Inflammatory macrophage treated with lipopolysaccharide for 1 hour (primary cell): ENCODE measurements at places on chromosomes 12 and 14.

DNA sequence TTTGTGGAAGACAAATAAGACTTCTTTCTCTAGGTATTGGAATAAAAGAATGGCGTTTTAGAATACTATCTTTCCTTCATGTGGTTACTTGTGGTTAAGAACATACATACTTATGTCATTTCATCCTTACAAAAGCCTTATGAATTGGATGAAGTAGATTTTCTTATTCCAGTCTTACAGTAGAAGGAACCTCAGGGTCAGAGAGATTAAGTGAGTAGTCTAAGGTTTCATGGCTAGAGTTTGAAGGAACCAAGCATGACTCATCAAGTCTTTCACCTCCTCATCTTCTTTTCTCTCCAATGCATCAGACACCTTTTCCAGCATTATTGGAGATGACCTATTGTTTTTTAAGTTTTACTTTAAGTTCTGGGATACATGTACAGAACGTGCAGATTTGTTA lies 92.9 kb upstream of the NEDD1 start:
- no peak for DNase-seq

GRCh38 chr12:24387381-24387780 lies 437.9 kb upstream of the SOX5 start:
- no peak for DNase-seq

GRCh38 chr14:51593397-51593796 lies 58.3 kb upstream of the FRMD6 start:
- peak; percentile 2 for DNase-seq

GRCh38 chr14:75860561-75861160 lies 121.1 kb downstream of the TGFB3 start:
- no peak for DNase-seq

- no peak for DNase-seq
Observed at GRCh38 chr14:61588419-61588901, 106.9 kb upstream of the HIF1A start.

DNA sequence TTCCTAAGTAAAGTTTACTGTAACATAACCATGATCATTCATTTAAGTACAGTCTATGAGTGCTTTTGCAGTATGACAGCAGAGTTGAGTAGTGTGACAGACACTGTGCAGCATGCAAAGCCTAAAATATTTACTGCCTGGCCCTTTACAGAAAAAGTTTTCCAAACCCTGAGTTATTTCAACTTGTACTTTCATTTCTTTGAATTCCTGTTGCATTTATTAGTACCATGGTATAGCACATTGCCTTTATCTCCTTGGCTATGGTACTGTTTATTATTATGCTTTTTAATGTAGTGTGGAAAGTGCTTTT lies 6.2 kb downstream of the ARHGAP5 start:
- DNase-seq: no peak

GRCh38 chr12:72098622-72099021 lies 160.0 kb downstream of the TPH2 start:
- DNase-seq: no peak

DNA sequence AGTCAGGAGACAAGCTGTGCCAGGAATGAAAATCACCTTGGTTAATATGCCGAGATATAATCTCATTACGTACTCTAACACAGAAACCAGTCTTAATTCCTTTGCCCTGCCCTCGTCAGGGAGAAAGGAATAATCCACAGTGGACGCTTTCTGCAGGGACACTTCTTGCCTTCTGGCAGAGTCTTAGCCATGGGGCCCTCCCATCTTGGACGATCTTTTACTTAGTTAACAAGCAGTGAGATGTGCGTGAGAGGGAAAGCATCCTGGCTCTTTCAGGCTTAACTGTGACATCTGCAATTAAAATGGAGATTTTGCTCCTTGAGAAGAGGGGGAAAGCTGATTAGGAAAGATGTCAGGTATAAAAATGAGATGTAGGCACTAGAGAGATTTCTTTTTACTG lies 246.4 kb downstream of the TMEM132C start:
- DNase-seq: no peak

GRCh38 chr12:114688256-114688845 lies 4.4 kb upstream of the TBX3 start:
- no peak for DNase-seq

DNA sequence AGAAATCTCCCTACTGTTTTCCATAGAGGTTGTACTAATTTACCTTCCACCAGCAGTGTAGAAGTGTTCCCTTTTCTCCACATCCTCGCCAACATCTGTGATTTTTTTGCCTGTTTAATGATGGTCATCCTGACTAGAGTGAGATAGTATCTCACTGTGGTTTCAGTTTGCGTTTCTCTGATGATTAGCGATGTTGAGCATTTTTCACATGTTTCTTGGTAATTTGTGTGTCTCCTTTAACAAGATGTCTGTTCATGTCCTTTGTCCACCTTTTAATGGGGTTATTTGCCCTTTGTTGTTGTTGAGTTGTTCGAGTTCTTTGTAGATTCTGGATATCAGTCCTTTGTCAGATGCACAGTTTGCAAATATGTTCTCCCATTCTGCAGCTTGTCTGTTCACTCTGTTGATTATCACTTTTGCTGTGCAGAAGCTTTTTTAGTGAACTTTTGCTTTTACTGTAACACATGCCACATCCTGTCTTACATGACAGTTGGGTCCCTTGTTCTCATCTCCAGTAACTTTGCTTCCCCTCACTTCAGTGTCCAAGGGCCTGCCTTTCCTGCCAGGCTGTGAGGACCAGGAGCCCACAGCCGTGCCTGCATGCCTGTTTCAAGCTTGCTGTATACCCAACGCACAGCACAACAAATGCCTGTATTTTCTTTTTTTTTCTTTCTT lies 64.9 kb downstream of the SPRING1 start:
- no peak for DNase-seq

GRCh38 chr12:32334371-32334777 lies 65.0 kb upstream of the FGD4 start:
- DNase-seq: no peak

GRCh38 chr14:77620222-77620870 lies 3.9 kb upstream of the SPTLC2 start:
- no peak for DNase-seq

DNA sequence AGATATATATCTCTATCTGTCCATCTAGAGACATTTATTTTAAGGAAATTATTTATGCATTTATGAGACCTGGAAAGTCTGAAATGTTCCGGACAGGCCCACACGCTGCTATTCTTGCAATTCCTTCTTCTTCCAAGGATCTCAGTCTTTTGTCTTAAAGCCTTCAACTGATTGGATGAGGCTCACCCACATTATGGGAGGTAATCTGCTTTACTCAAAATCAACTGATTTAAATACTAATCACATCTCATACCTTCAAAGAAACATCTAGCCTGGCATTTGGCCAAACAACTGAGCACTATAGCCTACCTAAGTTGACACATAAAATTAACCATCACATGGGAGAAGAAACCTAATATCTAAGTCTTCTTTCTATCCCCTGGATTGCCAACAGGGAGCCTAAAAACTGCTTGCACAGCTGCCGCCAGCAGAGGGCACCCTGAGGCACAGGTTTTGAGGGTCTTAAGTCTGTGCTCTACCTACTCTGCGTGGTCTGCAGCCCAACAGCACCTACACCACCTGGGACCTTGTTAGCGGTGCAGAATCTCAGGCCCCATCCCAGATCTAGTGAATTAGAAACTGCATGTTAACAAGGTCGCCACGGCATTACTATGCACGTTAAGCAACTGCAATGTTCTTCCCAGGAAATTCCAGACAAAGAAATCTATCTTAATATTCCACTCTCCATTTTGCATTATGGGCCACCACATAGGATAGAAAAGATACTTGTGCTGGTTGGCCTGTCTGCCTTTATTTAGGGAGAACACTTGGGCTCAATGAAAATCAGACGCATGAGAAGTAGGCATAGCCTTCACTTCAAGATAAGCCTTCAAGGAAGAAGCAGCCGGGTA lies 249.7 kb downstream of the FOXG1 start:
- DNase-seq: no peak

- no peak for DNase-seq
Observed at GRCh38 chr14:56687123-56687522, 107.5 kb downstream of the TMEM260 start.

DNA sequence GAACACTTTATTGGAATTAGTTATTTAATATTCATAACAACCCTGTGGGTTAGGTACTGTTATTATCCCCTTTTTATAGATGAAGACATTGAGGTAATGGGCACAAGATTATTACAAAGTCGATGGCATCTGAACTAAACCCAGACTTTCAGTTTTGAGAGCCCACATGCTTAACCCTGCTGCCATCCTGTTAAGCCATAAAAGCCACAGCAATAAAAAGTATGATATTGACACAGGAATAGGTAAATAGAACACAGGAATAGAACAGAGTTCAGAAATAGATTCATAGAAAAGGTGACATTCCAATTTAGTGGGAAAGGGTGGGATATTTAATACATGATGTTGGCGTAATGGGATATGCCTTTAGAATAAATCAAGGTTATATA lies 119.8 kb downstream of the SLC38A1 start:
- no peak for DNase-seq

GRCh38 chr12:121613462-121613861 lies 12.9 kb upstream of the ORAI1 start:
- DNase-seq: peak; percentile 60

DNA sequence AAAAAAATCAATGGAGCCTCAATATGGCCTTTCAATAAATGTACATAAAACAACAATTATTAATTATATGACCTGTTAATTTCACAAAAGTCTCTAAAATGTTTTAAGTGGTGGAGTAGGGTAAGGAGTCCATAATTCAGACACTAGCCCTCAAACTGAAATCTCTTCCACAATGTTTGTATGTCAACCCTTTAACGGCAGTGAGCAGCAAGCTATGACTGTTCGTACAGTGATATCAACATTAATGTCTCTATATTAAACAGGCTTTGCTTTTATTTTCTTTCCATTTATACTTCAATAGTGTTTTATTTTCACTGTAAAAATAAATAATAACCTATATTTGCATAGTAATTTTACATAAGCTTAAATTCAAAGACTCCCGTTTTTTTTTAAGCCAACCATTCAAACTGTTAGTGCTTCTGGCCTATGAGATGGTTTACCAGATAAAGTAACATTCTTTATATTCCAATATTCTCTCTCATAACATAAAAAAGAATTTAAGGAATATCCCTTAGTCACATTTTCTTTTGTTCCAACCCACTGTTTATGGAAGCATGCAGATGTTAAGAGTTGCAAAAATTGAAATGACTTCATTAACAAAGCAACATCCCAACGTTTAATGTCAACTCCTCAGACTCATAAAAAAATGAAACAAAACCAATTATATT lies 2.3 kb downstream of the CDK17 start:
- peak; percentile 29 for DNase-seq

- no peak for DNase-seq
Observed at GRCh38 chr12:27552235-27552634, 28.2 kb downstream of the PPFIBP1 start.

DNA sequence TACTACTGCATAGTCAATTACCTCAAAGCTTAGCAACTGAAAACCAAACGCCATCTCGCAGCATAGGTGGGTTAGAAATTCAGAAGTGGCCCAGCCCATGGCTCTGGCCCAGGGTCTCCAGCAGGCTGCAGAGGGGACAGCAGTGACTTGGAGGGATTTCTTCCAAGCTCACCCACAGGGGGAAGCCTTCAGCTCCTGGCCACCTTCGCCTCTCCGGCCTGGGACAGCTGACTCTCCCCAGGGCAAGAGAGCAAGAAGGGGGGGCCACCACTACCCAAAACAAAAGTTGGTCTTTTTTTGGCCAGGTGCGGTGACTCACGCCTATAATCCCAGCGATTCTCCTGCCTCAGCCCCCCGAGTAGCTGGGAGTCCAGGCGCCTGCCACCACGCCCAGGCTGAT lies 32.2 kb upstream of the ANKRD9 start:
- DNase-seq: no peak

- no peak for DNase-seq
Observed at GRCh38 chr12:88067301-88067700, 38.1 kb upstream of the C12orf50 start.

DNA sequence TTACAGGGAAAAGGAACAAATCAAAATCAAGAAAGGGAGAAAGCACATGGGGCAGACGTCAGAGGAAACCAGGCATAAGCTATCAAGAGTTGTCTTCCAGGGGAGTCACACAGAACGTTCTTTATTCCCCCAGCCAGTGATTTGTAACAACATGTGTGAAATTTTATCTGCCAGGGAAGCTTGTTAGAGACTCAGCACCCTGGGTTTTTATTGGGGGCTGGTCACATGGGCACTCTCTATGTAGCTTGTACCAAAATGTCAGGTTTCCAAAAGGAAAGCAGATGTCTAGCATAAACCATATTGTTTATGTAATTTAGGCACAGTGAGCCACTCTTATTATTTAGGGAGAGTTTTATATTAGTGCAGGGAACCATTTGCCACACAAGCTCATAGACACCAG lies 440.4 kb upstream of the DCN start:
- no peak for DNase-seq

GRCh38 chr12:95790033-95790916 lies at the start of gene NTN4:
TSS of gene NTN4 (minus strand) at chr12:95790764. CDS start at chr12:95790309, 455 bp downstream.
- DNase-seq: no peak

DNA sequence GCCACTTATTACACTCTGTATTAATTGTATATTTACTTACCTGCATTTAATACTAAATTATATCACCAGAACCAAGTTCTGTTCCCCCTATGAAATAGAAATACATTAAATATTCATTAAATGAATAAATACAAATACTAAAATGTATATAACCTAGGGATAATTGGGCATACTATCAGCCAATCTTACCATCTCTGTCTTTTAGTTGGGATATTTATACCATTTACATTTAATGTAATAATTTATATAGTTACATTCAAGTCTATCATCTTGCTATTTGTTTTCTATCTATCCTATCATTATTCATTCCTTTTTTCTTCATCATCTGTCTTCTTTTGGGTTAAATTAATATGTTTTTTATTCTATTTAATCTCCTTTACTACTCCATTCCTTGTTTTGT lies 4.1 kb upstream of the ADAMTS20 start:
- no peak for DNase-seq

- DNase-seq: no peak
Observed at GRCh38 chr12:15846887-15847286, 35.3 kb upstream of the STRAP start.

GRCh38 chr12:52227606-52228166 lies 5.4 kb upstream of the KRT7 start:
- DNase-seq: no peak

- DNase-seq: no peak
Observed at GRCh38 chr14:63662776-63663175, 21.1 kb upstream of the WDR89 start.

GRCh38 chr12:12476857-12477531 lies 85.7 kb downstream of the DUSP16 start:
- no peak for DNase-seq

GRCh38 chr14:68797121-68797670 lies 4.3 kb upstream of the ZFP36L1 start:
- DNase-seq: no peak
